Glomerular endothelial cell (primary cell): ENCODE measurements at places on chromosomes 16 and 17. TPM values are rescaled to one million over a fixed set of nuclear protein-coding genes. Genes with fewer than 3 reads are reported as not detected.

GRCh38 chr16:76670125-76670857, 393.1 kb downstream of the CNTNAP4 start:
- DNase-seq: no peak

Gene MTSS2
- 27.3 and 32.6 TPM in 2 replicates for total RNA-seq

- DNase-seq: no peak
These were observed 1.9 kb downstream of the TSEN54 start for GRCh38 chr17:75518201-75518600.

Gene GRB2
- 86.8 and 141 TPM in 2 replicates for total RNA-seq

Gene MFAP4
- total RNA-seq: not detected in 2 replicates

GRCh38 chr16:79605999-79606398, 5.5 kb upstream of the MAF start:
- no peak for DNase-seq

GRCh38 chr16:81678326-81679095, 100.6 kb upstream of the PLCG2 start:
- no peak for DNase-seq

DNA sequence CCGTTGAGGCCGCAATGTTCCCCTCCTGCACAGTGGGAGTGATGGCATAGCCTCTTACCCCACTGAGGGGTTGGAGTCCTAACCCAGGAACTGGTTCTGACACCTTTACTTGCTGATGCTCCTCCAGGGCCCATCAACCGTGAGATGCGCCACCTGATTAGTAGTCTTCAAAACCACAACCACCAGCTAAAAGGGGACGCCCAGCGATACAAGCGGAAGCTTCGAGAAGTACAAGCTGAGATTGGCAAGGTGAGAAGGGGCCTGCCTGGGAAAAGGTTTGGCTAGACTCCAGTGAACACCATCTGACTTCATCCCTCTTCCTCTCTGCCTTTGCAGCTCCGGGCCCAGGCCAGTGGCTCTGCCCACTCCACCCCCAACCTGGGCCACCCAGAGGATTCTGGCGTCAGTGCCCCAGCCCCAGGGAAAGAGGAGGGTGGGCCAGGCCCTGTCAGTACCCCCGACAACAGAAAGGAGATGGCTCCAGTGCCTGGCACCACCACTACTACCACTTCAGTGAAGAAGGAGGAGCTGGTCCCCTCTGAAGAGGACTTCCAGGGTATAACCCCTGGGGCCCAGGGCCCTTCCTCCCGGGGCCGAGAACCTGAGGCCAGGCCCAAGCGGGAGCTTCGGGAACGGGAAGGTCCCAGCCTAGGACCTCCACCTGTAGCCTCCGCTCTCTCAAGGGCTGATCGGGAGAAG, 5.8 kb downstream of the RNF40 start:
- no peak for DNase-seq

- DNase-seq: no peak
These were observed 540.4 kb upstream of the CDH11 start for GRCh38 chr16:65662256-65662655.

DNA sequence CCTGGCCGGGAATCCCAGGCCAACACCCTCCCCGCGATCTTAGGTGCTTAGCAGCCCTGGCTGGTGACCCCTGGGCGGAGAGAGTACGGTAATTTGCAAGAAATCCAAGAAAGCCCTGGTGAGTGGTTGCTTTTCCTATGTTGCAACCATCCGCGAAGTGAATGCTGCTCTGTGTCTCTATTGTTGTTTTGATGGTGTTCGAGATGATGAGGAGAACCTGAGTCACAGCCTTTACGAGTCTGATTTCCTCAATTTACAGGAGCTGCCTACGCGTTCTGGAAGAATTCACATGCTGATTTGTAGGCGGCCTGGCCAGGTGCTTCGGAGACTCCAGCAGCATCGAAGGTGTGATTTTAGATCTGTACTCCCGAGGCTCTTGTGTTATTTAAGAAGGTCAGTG, 63.3 kb downstream of the TMEM235 start:
- DNase-seq: no peak

Gene GGT6
- total RNA-seq: not detected in 2 replicates

DNA sequence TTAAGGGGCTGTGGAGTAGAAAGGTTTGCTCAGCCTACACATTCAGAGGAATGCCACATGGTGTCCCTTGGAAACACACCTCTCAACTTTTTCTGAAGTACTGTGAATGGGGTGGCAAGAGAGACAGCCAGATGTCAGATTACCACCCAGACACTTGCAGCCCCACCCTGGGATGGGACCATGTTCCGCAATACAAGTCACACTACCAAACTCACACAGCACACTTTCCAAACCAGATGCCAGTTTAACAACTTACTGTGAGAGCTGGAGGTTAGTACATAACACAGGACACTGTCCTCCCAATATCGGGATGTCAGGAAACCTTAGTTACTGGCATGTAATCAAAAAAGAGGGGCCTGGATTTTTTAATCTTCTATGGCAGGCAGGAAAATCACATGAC, 7.9 kb downstream of the USP7 start:
- no peak for DNase-seq

DNA sequence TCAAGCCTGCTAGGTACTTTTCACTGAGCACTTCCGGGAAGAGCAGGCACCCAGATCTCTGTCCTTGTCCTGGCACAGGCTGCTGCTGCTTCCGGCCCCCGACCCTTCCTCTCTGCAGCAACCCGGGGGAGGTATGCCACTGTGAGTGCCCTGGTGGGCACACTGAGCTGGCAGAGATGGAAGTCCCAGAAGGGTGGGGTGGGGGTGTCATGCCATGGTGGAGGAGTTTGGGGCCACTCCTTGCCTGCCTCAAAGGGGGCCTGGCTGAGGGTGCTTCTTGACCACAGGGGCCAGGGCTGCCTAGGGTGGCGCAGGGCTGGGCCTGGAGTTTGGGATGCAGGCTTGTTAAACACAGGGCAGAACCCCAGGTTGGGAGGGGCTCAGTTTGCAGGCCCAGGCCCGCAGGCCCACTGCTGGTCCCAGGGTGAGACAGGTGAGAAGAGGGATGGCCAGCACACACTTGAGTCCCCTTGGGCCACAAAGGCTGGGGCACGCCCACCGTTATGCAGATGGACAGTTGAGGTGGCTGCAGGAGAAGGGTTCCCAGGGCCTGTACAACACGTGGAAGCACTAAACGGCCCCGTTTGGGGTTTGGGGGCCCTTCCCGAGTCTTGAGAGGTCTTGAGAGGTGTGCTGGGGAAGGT, 8.7 kb downstream of the TMEM235 start:
- no peak for DNase-seq

- DNase-seq: no peak
These were observed 14.9 kb downstream of the FOXK2 start for GRCh38 chr17:82534401-82534812.

Gene EXOC3L1
- 12.0 and 27.4 TPM in 2 replicates for total RNA-seq

Gene MYO15A
- 0.18 and 0.92 TPM in 2 replicates for total RNA-seq

- DNase-seq: no peak
These were observed 32.2 kb downstream of the ARHGAP44 start for GRCh38 chr17:12821376-12821940.

DNA sequence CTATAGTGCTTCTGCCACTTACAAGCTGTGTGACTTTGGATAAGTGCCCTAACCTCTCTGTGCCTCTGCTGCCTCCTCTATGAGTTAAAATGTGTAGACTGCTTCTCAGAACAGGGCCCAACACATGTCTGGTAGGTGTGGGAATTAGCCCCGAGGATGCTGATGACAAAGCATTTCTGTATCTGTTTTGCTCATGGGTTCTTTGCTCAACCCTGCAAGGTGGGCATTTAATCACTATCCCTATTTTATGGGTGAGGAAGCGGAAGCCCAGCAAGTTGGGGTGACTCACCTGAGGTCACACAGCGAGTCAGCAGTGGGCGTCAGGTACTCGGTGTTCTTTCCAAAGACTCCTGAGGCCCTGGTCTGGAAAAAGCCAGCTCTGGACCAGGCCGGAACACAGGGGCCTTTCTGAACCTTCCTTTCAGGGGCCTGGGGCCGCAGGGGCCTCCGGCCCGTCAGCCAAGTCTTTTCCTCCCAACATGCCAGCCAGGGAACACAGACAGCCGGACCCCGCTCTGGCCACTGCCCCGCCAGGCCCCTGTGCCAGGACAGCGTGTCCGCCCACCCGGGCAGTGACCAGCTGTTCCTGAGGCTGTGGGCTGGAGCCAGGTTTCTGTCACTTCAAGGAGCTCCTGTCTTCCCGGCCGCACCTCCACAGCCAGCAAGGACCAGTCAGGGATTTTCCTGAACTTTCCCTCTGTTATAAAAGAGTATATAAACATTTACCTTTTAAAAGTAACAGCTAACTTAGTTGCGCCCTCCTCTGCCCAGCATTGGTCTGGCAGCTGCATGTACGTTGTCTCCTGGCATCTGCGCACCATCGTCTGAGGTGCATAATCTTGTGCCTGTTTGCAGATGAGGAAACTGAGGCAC, 62.5 kb downstream of the SREBF1 start:
- DNase-seq: no peak

DNA sequence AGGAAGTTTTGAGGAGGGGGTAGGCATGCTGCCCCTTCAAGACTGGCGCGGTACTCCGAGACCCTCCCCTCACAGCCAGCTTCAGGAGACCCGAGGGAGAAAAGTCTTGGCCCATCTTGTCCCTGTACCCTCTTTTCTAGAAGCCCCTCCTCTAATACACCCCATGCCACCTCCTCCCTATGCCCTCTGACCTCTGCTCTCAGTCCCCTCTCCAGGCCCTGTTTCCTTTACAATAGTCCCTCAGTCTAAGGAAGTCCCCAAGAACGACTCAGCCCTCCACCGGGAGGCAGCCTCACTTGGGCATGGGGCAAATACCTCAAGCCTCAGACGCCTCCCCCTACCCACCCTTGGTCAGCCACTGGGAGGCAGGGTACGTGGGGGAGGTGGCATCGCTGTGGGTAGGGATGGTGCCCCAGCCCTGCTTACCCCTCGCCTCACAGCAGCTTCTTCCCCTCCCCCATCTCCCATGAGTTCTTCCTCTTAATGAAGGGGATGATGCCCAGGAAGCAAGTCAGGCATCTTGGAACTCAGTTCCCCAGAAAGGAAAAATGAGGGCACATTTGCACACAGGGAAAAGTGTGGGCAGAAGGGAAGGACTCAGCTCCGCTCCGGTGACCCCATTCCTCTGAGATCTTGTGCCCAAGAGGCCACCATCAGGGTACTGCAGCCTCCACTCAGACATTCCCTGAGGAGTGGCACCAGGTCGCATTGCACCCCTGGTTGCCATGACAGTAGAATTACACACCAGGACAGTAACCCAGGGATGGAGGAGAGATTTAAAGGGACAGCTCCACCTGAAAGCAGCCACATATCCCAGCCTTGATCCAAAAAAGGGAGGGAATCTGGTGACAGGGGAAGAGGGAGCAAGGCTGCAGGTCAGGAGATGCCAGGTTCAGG, 6.2 kb downstream of the MPP2 start:
- no peak for DNase-seq

DNA sequence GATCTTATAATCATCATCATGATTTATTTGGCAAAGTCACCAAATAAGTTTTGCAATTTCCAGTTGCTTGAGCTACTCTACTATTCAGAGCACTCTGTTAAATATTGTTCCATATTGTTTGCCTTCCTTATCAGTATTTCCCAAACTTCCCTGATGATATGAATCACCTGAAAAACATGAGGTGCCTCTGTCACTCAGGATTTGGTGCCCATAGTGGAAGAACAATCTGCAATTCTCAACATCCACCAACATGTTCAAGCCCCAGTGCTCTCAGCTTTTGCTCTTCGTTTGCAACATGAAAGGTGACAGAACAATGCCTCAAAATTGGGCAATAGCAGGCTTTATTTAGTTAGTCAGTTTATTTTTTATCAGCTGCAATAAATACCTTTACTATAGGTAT, 28.6 kb upstream of the WSB1 start:
- no peak for DNase-seq

Gene KRT40
- not detected in 2 replicates for total RNA-seq

Gene SLC35G3
- not detected in 2 replicates for total RNA-seq

- no peak for DNase-seq
These were observed 18.2 kb downstream of the CLUAP1 start for GRCh38 chr16:3518986-3519348.

DNA sequence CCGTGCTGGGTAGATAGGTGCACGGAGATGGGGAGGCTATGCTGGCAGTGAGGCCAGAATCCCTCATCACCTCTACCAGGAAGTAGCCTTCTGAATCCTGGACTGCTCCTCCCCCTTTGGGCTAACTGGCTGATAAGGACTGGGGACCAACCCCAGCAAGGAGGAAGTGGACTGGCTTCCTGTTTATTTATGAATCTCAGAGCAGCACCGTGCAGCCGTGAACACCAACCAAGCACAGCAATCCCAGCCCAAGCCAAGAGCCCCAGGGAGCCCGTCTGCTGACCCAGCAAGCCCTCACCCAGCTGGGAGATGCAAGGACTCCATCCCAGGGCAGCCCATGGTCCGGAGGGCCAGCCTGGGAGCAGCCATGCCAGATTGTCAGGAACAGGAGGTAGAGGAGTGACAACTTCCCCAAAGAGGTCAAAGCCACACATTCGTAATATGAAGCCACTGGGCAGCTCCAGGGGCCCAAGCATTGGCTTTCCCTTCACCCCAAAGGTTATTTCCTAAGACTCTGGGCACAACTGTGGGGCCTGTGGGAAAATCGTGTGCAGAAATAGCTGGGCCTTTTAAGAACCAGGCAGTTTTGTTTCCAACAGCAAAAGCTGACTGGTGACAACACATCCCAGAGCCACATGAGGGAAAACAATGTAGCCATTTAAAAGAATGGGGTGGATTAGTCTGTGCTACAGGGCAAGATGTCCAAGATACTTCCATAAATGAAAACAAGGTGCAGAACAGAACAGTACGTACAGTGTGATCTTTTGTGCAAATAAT, 23.9 kb downstream of the PHB1 start:
- no peak for DNase-seq
